PC-9 (cell line): ENCODE measurements at places on chromosomes 4 and X. TPM values are rescaled to one million over a fixed set of nuclear protein-coding genes. Genes with fewer than 3 reads are reported as not detected.

- H3K4me3 ChIP-seq: no peak overlapping the region
- no peaks in the 10 kb centered on the region for H3K36me3 ChIP-seq
- H3K27ac ChIP-seq: no peak overlapping the region
- no peaks in the 10 kb centered on the region for H3K27me3 ChIP-seq
- DNase-seq: no peak
These were observed 59.1 kb downstream of the SMIM20 start for GRCh38 chr4:25972984-25973745.

Gene HOPX
- 0.98 and 1.0 TPM in 2 replicates for total RNA-seq

GRCh38 chrX:46328133-46328532, 217.1 kb downstream of the ZNF674 start:
- H3K27me3 ChIP-seq: no peaks in the 10 kb centered on the region
- H3K36me3 ChIP-seq: no peaks in the 10 kb centered on the region

DNA sequence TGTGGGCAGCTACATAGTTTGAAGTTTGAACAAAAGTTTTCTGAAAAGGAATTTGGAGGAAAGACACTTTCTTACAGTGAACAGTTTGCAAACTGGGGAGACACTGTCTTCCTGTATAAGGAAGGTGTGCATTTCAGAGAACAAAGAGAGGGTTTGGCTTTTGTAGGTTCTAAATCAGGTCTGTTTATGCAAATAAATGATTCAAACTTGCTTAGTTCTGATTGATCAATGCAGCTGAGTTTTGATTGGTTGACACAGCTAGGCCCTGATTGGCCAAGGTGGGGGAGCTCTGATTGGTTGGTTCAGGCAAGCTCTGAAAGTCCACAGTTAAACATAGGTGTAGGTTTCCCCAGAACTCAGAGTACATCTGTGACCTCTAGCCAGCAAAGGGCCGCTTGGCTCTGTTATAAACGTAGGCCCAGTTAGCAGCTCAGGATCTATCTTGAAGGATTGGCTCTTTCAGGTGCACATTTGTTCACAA, 63.0 kb upstream of the ENPP6 start:
- H3K36me3 ChIP-seq: no peaks in the 10 kb centered on the region
- no peak for DNase-seq
- no peak overlapping the region for H3K4me3 ChIP-seq

- no peaks in the 10 kb centered on the region for H3K27me3 ChIP-seq
- H3K4me1 ChIP-seq: peaks cover 13% of the 10 kb centered on the region
- H3K36me3 ChIP-seq: no peaks in the 10 kb centered on the region
- DNase-seq: no peak
- H3K4me3 ChIP-seq: no peak overlapping the region
These were observed 1.6 kb downstream of the ENAM start for GRCh38 chr4:70630162-70630561.

GRCh38 chr4:139763672-139764071, 98.1 kb downstream of the MGST2 start:
- no peaks in the 10 kb centered on the region for H3K4me1 ChIP-seq
- no peak for DNase-seq
- H3K27me3 ChIP-seq: no peaks in the 10 kb centered on the region
- no peak overlapping the region for H3K27ac ChIP-seq
- H3K4me3 ChIP-seq: no peak overlapping the region
- no peaks in the 10 kb centered on the region for H3K36me3 ChIP-seq

Gene HTR2C
- total RNA-seq: 0.28 and 0.33 TPM in 2 replicates

- H3K27me3 ChIP-seq: no peaks in the 10 kb centered on the region
- no peaks in the 10 kb centered on the region for H3K36me3 ChIP-seq
- DNase-seq: no peak
- peaks cover 10% of the 10 kb centered on the region for H3K4me1 ChIP-seq
- H3K4me3 ChIP-seq: peak overlapping the region; percentile 81
- no peak overlapping the region for H3K27ac ChIP-seq
These were observed 649 bp upstream of the VBP1 start for GRCh38 chrX:155215443-155216178.

DNA sequence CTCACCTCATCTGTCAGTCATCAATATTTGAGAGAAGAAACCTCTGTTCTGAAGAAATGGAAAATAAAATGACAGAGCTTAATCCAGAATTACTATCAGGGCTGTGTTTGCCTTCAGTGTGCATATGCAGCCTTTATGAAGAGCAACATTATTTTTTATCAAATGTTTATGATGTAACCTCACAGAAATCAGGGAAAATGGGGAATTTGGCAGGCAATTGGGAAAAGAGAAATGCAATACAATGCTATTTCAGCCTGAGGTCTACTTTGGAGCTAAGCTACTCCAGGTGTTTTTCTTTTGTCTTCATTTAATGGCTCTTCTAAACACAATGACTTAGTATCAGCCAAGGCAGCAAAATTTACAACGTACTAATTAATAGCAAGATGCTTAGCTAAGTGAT, 241.1 kb upstream of the TET2 start:
- H3K27me3 ChIP-seq: no peaks in the 10 kb centered on the region
- H3K4me3 ChIP-seq: no peak overlapping the region
- DNase-seq: no peak
- H3K36me3 ChIP-seq: no peaks in the 10 kb centered on the region
- no peaks in the 10 kb centered on the region for H3K4me1 ChIP-seq
- H3K27ac ChIP-seq: no peak overlapping the region

Gene OR13H1
- total RNA-seq: not detected in 2 replicates

GRCh38 chr4:99436462-99436861, 1.3 kb upstream of the ADH7 start:
- no peaks in the 10 kb centered on the region for H3K36me3 ChIP-seq
- no peak for DNase-seq
- no peak overlapping the region for H3K4me3 ChIP-seq

DNA sequence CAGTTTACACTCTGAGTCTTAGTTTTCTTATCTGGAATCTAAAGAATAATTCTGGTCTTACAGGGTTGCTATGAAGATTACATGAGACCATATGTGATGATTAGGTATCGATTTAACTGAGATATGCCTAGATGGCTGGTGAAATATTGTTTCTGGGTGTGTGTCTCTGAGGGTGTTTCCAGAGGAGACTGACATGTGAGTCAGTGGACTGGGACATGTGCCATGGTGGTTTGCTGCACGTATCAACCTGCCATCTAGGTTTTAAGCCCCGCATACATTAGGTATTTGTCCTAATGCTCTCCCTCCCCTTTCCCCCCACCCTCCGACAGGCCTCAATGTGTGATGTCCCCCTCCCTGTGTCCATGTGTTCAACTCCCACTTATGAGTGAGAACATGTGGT, 186.0 kb upstream of the CXorf66 start:
- no peak overlapping the region for H3K27ac ChIP-seq
- no peak overlapping the region for H3K4me3 ChIP-seq

Gene KIAA0232
- total RNA-seq: 21.5 and 24.7 TPM in 2 replicates

Gene NWD2
- total RNA-seq: not detected in 2 replicates

- no peaks in the 10 kb centered on the region for H3K36me3 ChIP-seq
- no peaks in the 10 kb centered on the region for H3K27me3 ChIP-seq
- no peak for DNase-seq
- H3K27ac ChIP-seq: no peak overlapping the region
- no peaks in the 10 kb centered on the region for H3K4me1 ChIP-seq
These were observed 58.4 kb downstream of the AMELX start for GRCh38 chrX:11351375-11352295.

Gene KDR
- total RNA-seq: 0.09 and 0.20 TPM in 2 replicates

DNA sequence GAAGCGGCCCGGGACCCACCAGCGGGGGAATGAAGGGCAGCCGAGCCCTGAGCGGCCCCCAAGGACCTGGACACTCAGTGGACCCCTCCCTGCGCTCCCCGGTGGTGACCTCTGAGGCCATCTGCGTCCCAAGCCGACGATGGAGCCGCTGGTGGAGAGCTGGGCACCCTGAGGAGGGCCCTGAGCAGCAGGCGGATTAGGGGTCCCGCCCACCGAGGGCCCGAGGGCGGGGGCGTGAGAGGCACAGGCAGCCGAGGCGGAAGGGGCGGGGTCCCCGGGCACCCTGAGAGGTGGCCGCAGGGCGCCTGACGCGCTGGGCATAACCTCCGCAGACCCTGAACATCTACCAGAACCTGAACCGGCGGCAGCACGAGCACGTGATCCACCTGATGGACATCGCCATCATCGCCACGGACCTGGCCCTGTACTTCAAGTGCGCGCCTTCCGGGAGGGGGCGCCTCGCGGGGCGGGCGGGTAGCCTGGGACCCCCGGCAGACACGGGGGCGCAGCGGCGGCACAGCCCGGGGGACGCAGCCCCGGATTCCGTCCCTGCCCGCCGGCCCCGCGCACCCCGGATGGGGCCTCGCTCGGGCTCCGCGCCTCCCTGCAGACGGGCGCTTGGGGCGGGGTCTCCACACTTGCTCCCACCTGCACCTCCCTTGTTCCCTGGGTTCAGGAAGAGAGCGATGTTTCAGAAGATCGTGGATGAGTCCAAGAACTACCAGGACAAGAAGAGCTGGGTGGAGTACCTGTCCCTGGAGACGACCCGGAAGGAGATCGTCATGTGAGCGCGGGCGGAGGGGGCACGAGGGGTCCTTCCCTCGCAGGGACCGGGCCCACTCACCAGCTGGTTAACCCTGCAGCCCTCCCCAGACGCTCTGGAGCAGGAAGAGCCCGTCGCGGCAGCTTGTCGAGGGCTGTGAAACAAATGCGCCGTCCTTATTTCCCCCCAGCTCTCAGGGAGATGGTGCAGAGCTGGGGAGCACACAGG, 10.3 kb downstream of the ATP5ME start:
- no peak overlapping the region for H3K4me3 ChIP-seq
- H3K36me3 ChIP-seq: no peaks in the 10 kb centered on the region
- H3K27me3 ChIP-seq: peaks cover 37% of the 10 kb centered on the region
- no peak overlapping the region for H3K27ac ChIP-seq
- peak; percentile 55 for DNase-seq

Gene MAGEA1
- not detected in 2 replicates for total RNA-seq

Gene HSFX3
- not detected in 2 replicates for total RNA-seq

- H3K4me1 ChIP-seq: no peaks in the 10 kb centered on the region
- H3K27ac ChIP-seq: no peak overlapping the region
- no peak overlapping the region for H3K4me3 ChIP-seq
- H3K36me3 ChIP-seq: no peaks in the 10 kb centered on the region
These were observed 1812.1 kb upstream of the ADGRL3 start for GRCh38 chr4:59387759-59388758.

GRCh38 chr4:17323554-17324385, 188.1 kb downstream of the QDPR start:
- peaks cover 8% of the 10 kb centered on the region; the same call in 1 of the 2 replicates for H3K27me3 ChIP-seq
- no peak overlapping the region for H3K27ac ChIP-seq
- H3K36me3 ChIP-seq: no peaks in the 10 kb centered on the region
- H3K4me1 ChIP-seq: no peaks in the 10 kb centered on the region
- no peak for DNase-seq

DNA sequence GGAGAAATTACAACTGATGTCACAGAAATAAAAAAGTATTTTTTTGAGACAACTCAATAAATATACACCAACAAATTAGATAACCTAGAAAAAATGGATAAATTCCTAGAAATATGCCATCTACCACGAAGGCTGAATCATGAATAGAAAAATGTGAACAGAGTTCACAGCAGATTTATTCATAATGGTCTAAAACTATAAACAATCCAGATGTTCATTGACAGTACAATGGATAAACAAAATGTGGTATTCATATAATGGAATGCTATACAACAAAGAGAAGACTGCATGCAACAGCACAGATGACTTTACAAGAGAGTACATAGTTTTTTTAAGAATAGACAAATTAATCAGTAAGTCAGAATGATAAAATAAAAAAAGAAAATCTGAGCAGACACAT, 55.2 kb downstream of the CLOCK start:
- no peak for DNase-seq
- H3K4me1 ChIP-seq: no peaks in the 10 kb centered on the region
- H3K27ac ChIP-seq: no peak overlapping the region
- peaks cover 5% of the 10 kb centered on the region; the same call in 1 of the 2 replicates for H3K36me3 ChIP-seq
- H3K4me3 ChIP-seq: no peak overlapping the region

Gene MTNR1A
- total RNA-seq: not detected in 2 replicates

- peak overlapping the region; percentile 23; the same call in 1 of the 2 replicates for H3K4me3 ChIP-seq
- H3K27me3 ChIP-seq: no peaks in the 10 kb centered on the region
- peaks cover 56% of the 10 kb centered on the region for H3K4me1 ChIP-seq
- no peaks in the 10 kb centered on the region for H3K36me3 ChIP-seq
These were observed 9.9 kb downstream of the TMSB4X start for GRCh38 chrX:12984603-12985319.
